ENCODE measurements at places on chromosomes 16 and 17.

DNA sequence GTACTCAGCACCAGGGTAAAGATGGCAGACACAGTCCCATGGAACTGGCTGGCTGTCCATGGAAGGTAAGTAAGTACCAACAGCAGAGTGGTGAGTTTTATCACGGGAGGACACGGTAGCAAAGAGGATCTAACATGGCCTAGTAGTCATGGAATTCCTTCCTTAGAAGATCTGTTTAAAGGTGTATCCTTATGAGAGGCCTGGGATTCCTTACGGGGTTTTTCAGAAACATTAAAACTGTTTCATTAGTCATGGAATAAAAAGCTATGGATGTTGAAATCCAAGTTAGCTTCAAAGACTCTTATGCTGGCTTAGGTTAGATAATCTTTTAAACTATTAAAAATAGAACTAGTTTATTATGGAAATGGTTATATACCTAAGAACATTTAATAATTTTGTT lies 7.4 kb downstream of the FTO start:
- no peak for DNase-seq

DNA sequence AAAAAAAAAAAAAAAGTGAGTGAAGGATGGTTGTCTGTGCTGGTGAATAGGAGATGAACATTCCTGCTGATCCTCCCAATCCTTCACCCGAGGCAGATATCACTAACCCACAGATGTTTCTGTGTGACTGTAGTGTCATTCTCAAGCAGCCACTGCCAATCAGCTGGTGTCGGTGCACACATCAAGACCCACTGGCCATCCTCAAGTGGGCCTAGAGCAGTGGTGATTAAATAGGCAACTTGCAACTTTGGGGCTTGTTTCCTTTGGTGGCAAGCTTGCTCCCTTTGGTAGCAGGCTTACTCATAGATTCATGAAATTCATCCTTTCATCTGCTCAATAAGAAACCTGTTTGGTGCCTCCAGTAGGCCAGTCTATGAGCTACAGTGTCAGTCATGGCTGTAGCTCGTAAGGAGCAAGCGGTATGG lies 51.1 kb upstream of the LGALS9 start:
- DNase-seq = no peak

- no peak for DNase-seq
These were observed 943 bp upstream of the COTL1 start for GRCh38 chr16:84618581-84619460.

- no peak for DNase-seq
These were observed 19.0 kb downstream of the USP32 start for GRCh38 chr17:60372790-60373483.

DNA sequence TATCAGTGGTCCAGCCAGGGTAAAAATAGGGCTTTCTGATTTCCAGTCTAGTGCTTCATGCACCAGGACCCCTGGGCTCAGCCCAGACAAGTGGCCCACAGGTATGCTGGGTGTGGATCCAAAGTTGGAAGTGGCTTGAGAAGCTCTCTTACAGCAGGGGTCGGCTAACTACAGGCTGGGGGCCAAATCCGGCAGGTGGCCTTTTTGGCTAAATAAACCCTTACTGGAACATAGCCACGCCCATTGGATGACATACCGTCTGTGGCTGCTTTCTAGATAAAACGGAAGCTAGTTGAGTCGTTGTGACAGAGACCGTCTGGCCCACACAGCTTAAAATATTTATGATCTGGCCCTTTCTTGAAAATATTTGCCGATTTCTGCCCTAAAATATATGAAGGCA lies 119.0 kb upstream of the CDC42EP4 start:
- DNase-seq = peak; percentile 45

DNA sequence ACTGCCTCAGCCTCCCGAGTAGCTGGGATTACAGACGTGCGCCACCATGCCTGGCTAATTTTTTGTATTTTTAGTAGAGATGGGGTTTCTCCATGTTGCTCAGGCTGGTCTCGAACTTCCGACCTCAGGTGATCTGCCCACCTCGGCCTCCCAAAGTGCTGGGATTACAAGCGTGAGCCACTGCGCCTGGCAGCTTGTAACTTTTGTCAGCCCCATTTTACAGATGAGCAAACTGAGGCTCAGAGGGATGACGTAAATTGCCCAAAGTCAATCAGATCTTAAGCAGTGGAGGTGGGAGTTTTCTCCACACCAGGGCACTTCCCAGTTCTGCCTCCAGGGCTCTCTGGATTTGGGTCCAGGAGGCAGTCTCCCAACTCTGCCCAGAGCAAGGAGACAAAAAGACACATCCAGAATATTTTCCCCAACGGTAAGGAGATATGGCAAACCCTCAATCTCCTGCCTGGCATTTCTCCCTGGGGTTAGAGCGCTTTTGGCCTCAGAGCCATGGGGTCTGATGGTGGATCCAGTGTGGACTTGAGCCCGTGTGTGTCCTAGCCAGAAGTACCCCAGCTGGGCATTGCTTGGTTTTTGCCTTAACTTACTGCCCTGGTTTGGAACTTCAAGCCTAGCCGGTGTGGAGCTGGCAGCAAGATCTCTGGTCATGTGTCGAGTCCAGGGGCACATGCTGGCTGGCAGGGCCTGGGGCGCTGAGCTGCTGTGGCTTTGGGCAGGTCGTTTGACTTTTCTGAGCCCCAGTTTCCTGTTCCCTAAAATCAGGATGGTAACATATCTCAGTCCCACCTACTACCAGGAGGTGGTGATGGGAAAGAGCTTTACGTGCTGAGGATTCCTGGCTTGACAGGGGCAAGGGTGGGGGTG lies 3.4 kb downstream of the ADAM11 start:
- no peak for DNase-seq

DNA sequence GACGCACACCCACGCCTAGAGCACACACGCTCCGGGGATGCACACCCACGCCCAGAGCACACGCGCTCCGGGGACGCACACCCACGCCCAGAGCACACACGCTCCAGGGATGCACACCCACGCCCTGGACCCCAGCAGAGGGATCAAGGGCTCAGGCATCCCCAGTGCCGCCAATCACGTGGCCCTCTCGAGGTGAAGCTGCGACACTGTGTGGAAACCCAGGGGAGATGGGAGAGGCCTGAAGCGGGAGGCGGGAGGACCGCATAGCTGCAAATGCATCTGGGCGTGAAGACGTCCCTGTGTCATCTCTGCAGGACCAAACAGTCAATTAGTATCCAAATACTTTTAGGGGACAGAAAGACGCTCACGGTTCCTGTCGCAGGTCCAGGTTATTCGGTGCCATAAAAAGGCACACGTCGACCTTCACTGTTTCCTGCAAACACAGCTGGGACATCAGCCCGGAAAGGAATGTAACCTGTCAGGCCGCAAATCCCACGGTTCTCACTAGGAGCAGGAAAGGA lies 56.4 kb downstream of the TBC1D16 start:
- no peak for DNase-seq

DNA sequence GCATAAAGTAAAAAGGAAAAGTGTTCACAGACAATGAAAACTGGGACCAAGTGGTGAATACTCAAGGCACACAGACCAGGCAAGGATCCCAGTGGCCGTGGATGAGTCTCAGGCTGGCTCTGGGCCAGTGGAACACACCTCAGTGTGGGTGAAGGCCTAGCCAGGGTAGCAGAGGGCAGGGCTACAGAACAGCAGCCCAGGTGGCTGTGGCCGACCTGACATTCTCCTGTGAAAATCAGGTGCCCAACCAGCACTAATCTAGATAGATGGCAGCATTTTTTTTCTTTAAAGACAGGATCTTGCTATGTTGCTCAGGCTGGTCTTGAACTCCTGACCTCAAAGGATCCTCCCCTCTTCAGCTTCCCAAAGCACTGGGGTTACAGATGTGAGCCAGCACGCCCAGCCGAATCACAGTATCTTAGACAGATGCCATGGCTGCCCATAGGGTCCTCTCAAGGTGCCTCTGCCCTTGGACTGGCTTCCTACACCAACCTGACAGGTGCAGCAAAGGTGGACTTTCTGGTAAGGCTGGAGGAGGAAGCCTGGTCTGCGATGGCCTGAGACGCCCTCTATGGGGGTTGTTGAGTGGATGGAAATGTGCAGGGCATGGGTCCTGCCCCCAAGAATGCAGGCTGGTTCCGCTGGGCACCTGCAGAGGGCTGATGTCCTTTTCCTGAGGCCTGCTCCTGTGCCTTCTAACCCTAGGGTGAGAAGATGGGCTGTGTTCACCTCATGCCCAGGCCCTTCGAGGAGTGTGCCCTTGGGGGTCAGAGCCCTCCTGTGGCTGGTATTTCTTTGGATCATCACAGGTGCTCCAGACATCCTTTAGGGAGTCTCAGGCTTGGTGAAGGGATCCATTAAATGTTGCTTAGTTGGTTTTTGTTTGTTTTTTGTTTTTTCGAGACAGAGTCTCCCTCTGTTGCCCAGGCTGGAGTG lies 3.8 kb upstream of the P4HB start:
- no peak for DNase-seq

- DNase-seq = no peak
These were observed 830 bp downstream of the SPHK1 start for GRCh38 chr17:76384987-76385891.

DNA sequence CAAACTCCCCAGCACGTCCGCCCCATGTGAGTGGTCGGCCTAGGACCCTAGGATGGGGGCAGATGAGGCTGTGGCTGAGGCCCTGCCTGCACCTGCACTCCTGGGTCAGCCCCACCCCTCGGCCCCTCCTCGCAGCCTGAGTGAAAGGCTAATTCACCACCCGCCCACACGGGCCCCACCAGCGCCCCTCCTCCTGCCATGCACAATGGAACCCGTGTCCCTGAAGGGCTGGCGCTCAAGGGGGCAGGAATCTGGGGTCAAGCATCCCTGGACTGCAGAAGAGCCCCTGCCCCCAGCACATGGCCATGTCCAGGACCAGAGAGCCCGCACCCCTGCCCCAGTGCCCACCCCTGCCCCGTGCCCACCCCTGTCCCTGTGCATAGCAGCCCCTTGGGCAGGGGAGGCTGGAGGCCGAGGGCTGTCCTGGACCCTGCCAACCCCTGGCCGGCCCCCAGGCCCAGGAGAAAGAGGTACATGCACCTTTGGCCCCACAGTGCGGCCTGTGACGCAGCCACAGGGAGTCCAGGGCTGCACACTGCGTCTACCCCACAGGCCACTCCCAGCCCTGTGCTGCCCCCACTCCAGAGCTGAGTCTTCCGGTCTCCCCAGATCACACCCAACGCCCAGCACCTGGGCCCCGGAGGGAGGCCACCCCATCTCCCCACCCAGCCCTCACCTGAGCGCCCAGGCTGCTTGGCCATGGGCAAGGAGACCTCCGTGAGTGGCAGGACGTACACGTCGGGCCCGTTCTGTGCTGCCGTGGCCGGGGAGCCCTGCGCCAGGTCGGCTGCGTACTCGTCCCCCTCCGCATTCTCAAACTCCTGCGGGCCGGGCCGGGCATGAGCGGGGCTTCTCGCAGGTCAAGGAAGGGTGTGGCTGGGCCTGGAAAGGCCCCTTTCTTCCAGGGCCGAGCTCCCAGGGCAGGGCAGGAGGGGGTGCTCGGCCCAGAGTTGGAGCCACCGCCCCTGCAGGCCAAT lies 34.6 kb upstream of the PVALEF start:
- DNase-seq = no peak

GRCh38 chr17:40522250-40522960 lies 21.0 kb upstream of the TNS4 start:
- DNase-seq = no peak

- no peak for DNase-seq
These were observed 63.0 kb upstream of the TEKT3 start for GRCh38 chr17:15404106-15405057.

DNA sequence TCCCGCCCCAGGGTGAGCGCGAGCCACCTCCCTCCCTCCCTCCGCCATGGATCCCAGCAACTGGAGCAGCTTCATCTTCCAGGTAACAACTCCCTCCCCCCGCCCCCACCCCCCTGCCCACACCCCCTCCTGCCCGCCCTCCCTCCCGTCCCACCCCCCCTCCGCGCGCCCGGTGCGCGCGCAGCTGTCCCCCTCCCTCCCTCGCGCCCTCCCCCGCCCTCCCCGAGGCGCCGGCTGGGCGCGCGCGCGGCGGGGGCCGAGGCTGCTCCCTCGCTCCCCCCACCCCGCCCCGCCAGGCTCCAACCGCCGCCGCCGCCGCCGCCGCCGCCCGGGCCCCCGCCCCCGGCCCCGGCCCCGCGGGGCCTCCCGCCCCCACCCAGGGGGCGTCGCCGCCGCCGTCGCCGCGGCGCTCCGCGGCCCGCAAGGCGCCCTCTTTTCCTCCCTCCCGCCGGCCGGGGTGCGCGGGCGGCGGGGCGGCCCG lies at the start of gene MAZ:
Gene MAZ, plus strand, starts transcription at position 431 of the 481 bp plus-strand sequence. CDS start 173 bp downstream, outside the sequence.
- no peak for DNase-seq

DNA sequence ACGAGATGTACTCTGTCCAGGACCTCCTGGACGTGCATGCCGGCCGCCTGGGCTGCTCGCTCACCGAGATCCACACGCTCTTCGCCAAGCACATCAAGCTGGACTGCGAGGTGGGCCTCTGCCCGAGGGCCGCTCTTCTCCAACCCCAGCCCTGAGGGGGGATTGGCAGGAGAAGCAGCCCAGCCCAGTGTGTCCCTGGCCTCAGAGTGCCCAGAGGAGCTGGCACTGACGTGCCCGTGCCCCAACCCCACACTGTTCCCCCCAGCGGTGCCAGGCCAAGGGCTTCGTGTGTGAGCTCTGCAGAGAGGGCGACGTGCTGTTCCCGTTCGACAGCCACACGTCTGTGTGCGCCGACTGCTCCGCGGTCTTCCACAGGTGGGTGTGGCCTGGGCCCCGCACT lies 15.6 kb downstream of the DEF8 start:
- no peak for DNase-seq

GRCh38 chr17:14739656-14740431 lies 439.0 kb downstream of the HS3ST3B1 start:
- no peak for DNase-seq

DNA sequence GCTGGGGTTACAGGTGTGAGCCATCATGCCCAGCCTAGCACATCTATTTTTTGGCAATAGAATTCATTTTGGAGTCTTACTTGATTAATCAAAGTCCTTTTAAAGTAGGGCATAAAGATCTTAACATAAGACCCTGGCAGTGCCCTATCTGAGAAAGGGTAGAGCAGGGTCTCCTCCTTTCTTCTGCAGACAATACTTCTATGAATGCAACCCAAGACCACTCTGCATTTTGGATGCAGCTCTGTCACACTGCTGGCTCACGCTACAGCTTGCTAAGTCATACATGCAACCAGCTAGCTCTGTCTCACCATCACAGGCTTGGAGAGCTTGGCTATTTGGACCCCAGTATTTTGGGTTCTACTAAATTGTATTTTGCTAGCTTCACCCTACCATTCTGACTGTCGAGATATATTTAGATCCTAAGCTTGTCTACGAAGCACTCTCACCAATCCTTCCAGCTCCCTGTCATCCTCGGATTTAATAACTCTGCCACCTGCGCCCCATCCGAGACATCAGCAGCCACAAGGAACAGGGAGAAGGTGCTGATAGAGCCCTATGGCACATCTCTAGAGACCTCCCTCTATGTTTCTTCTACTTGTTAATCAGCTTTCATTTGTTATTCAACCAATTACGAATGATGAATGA lies 45.1 kb downstream of the RBFOX3 start:
- DNase-seq = no peak
